ENCODE measurements at places on chromosomes 1 and 21.

DNA sequence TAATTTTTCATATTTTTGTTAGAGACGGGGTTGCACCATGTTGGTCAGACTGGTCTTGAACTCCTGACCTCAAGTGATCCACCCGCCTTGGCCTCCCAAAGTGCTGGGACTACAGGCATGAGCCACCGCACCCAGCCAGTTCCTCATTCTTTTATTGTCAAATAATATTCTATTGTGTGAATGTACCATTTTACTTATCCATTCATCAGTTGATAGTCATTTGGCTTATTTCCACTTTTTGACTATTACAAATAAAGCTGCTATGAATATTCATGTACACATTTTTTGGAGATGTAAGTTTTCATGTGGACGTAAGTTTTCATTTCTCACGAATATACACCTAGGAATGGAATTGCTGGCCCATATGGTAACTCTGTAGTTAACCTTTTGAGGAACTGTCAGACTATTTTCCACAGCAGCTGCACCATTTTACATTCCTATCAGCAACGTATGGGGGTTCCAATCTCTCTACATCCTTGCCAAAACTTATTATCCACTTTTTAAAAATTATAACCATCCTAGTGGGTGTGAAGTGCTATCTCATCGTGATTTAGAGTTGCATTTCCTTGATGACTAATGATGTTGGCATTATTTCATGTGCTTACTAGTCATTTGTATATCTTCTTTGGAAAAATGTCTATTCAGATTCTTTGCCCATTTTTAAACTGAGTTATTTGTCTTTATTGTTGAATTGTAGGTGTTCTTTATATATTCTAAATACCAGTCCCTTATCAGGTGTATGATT is 12.7 kb downstream of the PACC1 start:
- no peak for DNase-seq

- DNase-seq: no peak
These were observed 16.5 kb downstream of the SPOCD1 start for GRCh38 chr1:31799196-31799894.

DNA sequence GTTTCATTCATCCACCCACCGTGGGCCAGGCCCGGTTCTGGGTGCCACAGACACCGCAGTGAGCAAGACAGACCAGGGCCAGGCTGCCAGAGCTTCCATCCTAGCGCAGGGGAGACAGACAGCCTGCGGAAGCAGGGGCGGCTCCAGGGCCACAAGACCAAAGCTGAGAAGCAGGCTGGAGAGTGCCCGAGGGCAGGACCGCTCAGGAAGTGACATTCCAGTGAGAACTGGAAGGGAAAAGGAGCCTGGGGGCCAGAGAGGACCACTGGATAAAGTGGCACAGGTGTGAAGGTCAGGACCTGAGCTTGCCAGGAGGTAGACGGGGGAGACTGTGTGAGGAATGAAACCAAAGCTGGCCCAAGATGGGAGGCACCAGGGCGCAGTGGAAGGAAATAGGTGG is 59.5 kb upstream of the EFHD2 start:
- no peak for DNase-seq

GRCh38 chr21:28827422-28827821 is 165.3 kb downstream of the LTN1 start:
- no peak for DNase-seq

All from activated CD4-positive, alpha-beta memory T cell treated with anti-CD3 and anti-CD28 coated beads, Interleukin-2, amount 10 ng/mL, durations not matched to agents 7 days and 5 days (primary cell).